ENCODE measurements at places on chromosomes 6 and 20.
A peak's percentile ranks its signal among the peaks of the same experiment; 100 is the strongest.

- DNase-seq, result no peak
Measured at GRCh38 chr20:39706184-39706663, 744.1 kb downstream of the DHX35 start.

GRCh38 chr20:4546342-4546741 is 175.4 kb upstream of the PRND start:
- DNase-seq, result no peak

- no peak for DNase-seq
Measured at GRCh38 chr6:130359736-130360135, 6.1 kb upstream of the TMEM200A start.

DNA sequence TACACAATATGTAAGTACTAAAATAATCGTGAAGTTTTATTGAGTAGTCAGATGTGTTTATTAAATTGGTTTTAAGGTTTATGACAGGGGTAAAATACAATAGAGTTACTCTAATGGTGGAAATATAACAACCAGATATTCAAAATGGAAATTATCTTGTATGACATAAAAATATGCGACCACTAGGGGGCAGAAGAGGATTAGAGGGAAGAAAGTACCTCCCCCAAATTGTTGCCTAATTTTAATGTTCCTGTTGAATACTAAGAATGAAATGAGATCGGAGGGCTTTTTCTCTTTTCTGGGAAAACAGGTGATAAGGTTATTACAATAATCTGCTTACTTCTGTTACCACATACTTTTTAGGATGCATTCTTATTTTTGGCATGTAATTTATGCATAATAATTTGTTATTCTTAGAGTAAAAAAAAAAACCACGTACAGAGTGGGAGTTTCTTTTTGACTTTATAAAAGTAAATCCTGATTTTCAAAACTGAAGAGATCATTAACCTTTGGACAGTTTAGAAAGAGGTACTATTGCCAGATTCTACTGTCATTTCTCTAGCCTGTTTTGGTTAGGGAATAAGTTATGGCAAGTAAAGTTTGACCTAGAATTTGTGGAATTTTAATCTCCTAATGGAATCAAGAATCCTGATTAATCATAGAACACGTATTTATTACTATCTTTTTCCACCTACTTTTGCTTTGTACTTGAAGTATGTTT is 159.2 kb downstream of the CD109 start:
- DNase-seq, result peak; percentile 49

DNA sequence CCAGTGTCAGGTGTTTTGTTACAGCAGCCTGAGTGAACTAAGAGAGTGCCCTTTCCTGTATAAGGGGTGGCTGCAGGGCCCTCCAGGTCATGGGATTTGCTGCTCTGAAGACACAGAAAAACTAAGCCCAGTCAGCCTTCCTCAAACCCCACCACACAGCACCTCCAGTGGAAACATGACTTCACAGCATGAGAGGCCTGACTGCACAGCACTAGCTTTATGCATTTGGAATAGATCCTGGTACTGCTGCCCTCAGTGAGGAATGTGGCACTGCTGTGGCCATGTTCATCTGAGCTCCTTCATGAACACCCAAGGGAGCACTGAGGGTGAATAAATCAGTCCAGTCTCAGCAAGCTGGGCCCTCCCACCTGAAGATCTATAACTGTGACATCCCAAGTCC is 296.1 kb upstream of the FOXQ1 start:
- DNase-seq, result no peak

- no peak for DNase-seq
Measured at GRCh38 chr6:1507251-1507650, 102.5 kb upstream of the FOXC1 start.

GRCh38 chr6:154202339-154202738 is 154.3 kb downstream of the IPCEF1 start:
- DNase-seq, result no peak

- DNase-seq, result no peak
Measured at GRCh38 chr20:38859070-38859690, 53.7 kb downstream of the PPP1R16B start.

DNA sequence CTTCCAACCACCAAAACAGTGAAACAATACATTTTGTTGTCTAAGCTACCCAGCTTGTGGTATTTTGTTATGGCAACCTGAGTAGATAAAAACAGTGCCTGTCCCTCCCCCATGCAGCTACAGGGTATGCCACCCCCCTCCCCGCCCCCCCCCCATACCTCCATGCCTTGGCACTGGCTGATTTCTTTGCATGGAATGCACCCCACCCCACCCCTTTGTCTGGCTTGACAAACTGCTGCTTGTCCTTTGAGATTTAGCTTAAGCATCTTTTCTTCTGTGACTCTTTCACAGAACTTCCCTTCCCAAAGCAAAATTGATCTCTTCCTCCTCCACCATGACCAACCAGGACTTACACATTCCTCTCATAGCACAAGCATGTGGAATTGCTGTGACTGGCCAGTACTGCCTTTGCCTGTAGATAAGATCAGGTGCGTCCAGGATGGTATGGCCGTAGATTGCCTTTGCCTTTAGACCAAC is 64.6 kb upstream of the ADGRF1 start:
- no peak for DNase-seq

GRCh38 chr6:28981431-28981832 is 23.7 kb downstream of the ZNF311 start:
- peak; percentile 98 for DNase-seq

- DNase-seq, result no peak
Measured at GRCh38 chr6:121105461-121105860, 228.8 kb downstream of the TBC1D32 start.

DNA sequence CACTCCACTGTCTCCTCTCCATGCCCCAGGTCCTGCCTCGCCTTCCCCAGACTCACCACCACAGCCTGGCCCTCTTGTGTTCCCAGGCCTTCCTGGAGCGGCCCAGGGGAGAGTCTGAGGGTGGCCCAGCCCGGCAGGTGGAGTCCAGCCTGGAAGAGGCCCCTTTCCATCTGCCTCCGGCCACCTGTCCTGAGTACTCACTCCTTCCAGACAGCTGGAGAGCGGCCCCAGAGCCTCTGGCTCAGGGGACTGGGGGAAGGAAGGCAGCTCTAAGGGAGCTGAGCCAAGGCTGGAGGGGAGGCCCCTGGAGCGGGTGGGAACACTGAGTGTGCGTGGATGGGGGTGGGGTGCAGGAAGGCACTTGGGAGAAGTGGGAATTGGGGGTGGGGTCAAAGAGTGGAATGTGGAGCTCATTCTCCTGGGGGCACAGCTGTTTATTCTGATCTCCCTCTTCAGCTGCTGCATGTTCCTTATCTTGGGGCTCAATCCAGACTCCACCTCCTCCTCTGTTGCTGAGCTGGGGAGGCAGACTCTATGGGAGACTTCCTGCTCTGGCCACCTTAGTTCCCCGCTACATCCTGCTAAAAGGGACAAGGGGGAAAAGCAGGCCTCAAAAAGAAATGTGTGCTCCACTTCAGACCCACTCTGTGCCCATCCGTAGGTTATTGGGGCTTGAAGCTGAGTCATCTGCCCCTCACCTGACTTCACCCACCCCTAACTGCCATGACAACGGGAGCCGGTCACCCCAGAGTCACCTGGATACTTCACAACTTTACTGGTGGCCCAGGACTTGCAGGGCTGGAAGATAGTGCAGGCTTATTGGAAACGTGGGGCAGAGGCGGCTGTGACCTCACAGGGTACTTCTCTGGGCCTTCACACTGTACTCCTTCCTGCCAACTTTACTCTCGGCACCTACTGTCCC is 19.5 kb upstream of the TAF8 start:
- DNase-seq, result no peak

- no peak for DNase-seq
Measured at GRCh38 chr6:128204616-128205015, 303.8 kb upstream of the THEMIS start.

DNA sequence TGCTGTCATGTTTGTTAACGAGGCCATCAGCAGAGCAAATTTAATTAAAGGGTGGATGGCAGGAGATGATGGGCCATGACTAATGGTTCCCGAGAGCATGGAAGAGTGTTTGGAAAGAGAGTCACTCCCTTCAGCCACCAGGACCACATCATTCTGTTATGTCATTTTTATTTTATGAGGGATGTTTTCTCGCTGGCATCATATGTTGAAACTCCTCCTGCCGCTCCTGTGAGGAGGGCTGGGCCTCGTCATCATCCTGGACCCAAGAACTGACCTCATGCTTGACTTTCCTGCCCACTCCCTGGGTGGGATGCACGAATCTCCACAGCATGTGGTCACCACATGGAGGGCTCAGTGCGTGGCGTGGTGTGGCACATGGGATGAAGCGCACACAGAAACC is 86.4 kb upstream of the FRMD1 start:
- no peak for DNase-seq

- no peak for DNase-seq
Measured at GRCh38 chr6:7684843-7685242, 41.1 kb upstream of the BMP6 start.

GRCh38 chr6:163199371-163199770 is 215.1 kb upstream of the QKI start:
- DNase-seq, result no peak

- DNase-seq, result no peak
Measured at GRCh38 chr6:40894962-40895799, 143.8 kb downstream of the UNC5CL start.

DNA sequence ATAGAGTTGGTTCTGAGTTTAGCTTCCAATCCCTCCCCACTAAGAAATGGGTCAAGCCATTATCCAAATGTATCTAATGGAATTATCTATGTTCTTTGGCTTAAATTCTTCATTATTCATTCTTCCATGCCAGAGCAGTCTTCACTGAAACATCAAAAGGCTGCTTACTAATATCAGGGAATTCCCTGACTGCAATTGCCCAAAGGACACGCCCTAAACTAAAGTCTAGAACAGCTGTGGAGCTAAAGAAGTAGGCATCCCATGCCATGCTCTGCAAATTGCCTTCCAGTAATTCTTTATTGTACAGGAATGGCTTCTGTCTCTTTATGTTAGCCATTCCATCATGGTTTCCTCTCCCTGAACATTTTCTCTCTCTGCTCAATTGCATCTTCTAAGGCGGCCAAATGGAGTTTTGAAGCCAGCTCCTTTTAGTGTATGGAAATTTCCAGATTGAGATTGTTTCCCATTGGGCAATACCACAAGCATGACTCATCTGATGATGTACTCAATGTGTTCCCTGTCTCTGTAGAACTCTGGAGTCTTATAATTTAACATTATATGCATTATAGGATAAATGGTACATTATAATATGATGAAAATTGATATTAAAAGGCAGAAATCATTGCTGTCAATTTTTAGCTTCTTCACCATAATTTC is 28.8 kb upstream of the TSHZ2 start:
- no peak for DNase-seq

- DNase-seq, result no peak
Measured at GRCh38 chr6:15427331-15428070, 181.6 kb downstream of the JARID2 start.

GRCh38 chr20:63399596-63400375 is 38.6 kb upstream of the CHRNA4 start:
- DNase-seq, result no peak

- no peak for DNase-seq
Measured at GRCh38 chr6:9675122-9675521, 739.8 kb downstream of the TFAP2A start.

- peak; percentile 12 for DNase-seq
Measured at GRCh38 chr6:144008120-144008811, at the start of gene PLAGL1. Gene PLAGL1, minus strand, starts transcription at chr6:144008259. Its CDS starts 60,123 bp downstream, at chr6:143948136.

GRCh38 chr20:5171790-5172164 is 45.0 kb downstream of the CDS2 start:
- no peak for DNase-seq

GRCh38 chr6:73349311-73349710 is 4.8 kb downstream of the DPPA5 start:
- DNase-seq, result no peak

DNA sequence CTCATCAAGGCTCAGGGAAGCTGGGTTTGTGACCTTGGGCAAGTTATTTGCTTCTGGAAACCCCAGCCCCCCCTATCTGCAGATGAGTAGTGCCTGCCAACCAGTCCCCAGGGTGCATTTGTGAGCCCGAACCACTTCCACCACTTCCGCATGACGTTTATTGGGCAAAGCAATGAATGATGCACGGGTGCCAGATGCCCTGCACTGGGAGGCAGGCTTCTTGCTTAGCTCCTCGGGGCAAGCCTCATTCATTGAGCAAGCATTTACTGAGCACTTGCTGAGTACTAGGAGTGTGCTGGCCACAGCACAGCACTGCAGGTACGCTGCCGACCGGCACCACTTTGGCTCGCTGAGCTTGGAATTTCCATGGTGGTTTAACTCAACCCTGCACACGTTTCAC is 60.2 kb downstream of the GNAS-AS1 start:
- DNase-seq, result no peak

DNA sequence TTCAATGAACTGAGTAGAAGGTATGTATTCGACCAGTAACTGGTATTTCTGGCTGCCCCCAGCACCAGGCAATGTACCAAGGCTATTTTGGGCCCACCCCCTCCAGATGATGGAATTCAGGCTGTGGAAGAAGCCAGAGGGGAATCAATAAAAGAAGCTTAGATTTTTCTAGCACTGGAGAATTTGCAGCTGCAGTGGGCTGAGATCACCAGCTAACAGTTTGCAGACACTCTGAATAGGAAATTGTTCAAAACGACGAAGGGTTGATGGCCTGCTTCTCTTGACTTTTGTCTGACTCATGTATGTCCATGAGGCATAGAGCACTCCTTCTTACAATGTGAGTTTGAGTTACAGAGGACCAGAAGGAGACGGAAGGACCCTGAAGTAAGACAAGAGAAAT is 32.4 kb upstream of the FBXO9 start:
- DNase-seq, result no peak

- no peak for DNase-seq
Measured at GRCh38 chr20:22575087-22575721, 9.2 kb downstream of the FOXA2 start.

GRCh38 chr20:19742974-19743639 is 15.0 kb upstream of the RIN2 start:
- no peak for DNase-seq

GRCh38 chr6:143090314-143091044 is 29.8 kb downstream of the AIG1 start:
- no peak for DNase-seq

DNA sequence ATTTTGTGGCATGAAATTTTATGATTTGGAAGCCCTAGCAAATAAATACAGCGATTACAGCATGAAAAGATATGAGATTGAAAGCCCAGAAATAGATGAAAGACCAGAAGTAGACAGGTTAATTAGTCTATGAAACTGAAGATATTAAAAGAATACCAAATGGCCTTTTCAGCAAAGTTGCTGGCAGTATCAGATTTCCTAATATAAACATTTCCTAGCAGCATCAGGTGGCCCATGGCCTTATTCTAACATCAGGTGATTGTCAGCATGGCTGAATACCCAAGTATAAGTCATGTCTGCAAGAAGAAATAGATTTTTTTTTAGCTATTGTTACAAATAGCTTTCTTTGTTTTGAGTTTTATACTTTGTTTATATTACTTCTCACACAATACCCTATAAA is 93.2 kb downstream of the CLVS2 start:
- no peak for DNase-seq

DNA sequence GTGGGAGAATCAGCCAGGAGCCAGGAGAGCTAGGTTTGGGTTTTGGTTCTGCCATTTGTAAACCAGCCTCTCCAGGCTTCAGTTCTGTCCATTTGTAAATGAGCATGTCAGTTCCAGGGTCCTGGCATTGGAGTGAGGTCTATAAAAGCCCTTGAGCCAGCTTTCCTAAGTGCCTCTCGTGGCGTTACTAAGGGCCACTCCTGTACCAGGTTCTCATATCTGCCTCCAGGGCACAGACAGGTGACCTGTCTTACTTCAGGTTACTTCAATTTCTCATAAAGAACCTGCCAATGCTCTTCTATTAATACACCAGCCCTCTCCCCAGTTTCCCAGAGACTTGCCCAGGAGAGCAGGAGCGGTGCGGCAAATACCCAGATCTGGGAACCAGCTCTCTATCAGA is 101.9 kb downstream of the VEGFA start:
- no peak for DNase-seq

GRCh38 chr6:24743265-24743943 is 24.4 kb upstream of the C6orf62 start:
- DNase-seq, result no peak

- DNase-seq, result no peak
Measured at GRCh38 chr20:48697845-48698491, 129.8 kb downstream of the PREX1 start.
